ENCODE measurements at places on chromosomes 7 and 10. TPM values are rescaled to one million over a fixed set of nuclear protein-coding genes. Genes with fewer than 3 reads are reported as not detected.

The PAPSS2 gene
- 44.3 TPM for polyA plus RNA-seq

The STEAP2 gene
- 18.3 TPM for polyA plus RNA-seq

The ECHS1 gene
- polyA plus RNA-seq = 134 TPM

The NUTM2E gene
- 0.64 TPM for polyA plus RNA-seq

The SYT15 gene
- 12.0 TPM for polyA plus RNA-seq

The RNF148 gene
- 0.09 TPM for polyA plus RNA-seq

The CFAP46 gene
- 7.0 TPM for polyA plus RNA-seq

The IDI2 gene
- polyA plus RNA-seq = 0.25 TPM

The CYP3A7 gene
- 0.29 TPM for polyA plus RNA-seq

The DYDC1 gene
- polyA plus RNA-seq = not detected

The NRG3 gene
- 11.5 TPM for polyA plus RNA-seq

The NAT16 gene
- polyA plus RNA-seq = 0.09 TPM

The RBM28 gene
- 33.8 TPM for polyA plus RNA-seq

The TMEM270 gene
- polyA plus RNA-seq = not detected

The GIMAP5 gene
- polyA plus RNA-seq = 6.6 TPM

The FEZF1 gene
- not detected for polyA plus RNA-seq

The VGF gene
- polyA plus RNA-seq = 0.29 TPM

Data from left renal cortex interstitium (tissue), 4 donors.